Stimulated activated CD4-positive, alpha-beta T cell treated with anti-CD3 and anti-CD28 coated beads, TNF-alpha, amount 100 ng/mL, for 48 hours (primary cell): ENCODE measurements at places on chromosomes 7 and 10.

- DNase-seq = no peak
Observed at GRCh38 chr10:29542723-29543122, 92.0 kb downstream of the SVIL start.

DNA sequence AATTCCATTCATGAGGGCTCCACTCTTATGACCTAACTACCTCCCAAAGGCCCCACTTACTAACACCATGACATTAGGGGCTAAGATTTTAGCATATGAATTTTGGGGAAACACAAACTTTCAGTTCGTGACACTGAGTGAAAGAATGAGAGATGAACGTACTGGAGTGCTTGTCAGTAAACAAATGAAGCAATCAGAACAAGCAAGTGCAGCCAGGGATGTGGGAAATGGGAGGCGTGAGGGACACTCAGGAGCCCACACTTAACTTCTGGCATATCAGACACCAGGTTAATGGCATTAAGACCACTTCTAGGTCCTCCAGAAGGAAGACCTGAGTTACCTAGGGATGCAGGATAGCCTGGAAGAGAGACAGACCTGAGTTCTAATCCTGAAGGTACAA is 2.3 kb upstream of the MDFIC start:
- no peak for DNase-seq

DNA sequence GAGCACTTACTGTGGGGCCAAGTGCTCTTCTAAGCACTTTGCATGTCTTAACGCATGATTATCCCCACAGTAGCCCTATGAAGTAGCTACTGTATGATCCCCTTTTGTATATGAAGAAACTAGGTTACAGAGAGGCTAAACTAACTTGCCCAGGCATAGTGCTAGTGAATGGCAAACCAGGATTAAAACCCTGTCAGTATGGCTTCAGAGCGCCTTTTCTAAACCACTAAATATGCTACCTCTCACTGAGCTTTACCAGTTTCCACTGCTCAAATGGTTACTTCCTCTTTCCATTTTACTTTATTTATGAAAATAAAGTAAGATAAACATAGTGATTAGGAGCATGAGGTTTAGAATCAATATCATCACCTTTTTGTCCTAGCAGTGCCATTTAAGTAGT is 73.6 kb downstream of the PODXL start:
- DNase-seq = no peak

- no peak for DNase-seq
Observed at GRCh38 chr10:122663516-122664130, 36.0 kb downstream of the C10orf120 start.

DNA sequence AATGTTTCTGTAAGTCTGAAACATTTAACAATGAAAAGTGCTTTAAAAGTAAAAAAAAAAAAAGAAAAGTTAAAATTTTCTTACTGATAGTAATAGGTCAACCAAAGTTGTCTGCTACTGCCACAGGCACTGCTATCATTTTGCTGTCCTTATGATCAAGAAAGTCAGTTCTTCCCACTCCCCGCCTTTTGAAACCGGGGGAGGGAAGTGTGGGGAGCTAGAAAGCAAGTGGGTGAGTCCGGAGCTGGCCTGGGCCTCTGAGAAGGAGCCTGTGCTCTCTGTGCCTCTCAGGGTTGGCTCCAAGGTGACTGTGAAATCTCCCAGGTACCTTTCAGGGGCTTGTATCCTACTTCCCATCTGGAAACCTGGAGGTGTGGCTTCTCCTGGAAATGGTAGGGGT is 7.3 kb downstream of the C7orf57 start:
- DNase-seq = no peak

GRCh38 chr7:51950813-51951212 is 634.2 kb upstream of the COBL start:
- DNase-seq = no peak

- no peak for DNase-seq
Observed at GRCh38 chr7:24912424-24912823, 67.6 kb downstream of the OSBPL3 start.
